Effector CD8-positive, alpha-beta T cell (primary cell): ENCODE measurements at places on chromosomes 4 and X.

DNA sequence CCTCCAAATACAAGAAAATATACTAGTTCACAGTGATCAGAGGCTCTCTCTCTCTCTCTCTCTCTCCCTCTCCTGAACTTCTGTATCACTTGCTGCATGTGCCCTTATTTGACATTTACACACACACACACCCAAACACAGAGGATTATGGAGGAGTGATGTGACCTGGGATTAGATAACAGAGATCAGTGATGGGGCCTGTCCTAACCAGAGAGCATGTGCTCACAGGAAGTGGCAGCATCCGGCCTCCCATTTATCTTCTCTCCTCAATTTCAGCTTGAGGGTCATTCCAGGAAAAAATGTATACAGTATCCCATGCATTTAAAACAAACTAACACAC, 143.0 kb downstream of the TSPAN5 start:
- no peak for DNase-seq

DNA sequence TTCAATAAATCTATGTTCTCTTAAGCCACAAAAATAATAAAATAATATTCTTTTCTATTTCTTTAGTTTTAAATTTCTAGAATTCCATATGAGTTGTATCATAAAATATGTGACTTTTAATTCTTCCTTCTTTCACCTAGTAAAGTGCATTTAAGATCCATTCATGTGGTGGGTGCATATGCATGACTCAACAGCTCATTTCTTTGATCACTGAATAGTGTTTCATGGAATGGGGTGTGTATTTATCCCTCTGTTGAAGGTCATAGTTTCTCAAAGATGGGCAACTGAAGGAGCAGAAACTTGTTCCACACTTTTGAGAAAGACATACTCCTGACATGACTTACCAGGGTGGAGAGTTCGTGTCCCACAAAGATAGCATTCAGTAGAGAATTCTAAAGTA, 1230.3 kb upstream of the AGA start:
- no peak for DNase-seq

GRCh38 chr4:152117933-152118507, 357.2 kb upstream of the GATB start:
- DNase-seq, result no peak

DNA sequence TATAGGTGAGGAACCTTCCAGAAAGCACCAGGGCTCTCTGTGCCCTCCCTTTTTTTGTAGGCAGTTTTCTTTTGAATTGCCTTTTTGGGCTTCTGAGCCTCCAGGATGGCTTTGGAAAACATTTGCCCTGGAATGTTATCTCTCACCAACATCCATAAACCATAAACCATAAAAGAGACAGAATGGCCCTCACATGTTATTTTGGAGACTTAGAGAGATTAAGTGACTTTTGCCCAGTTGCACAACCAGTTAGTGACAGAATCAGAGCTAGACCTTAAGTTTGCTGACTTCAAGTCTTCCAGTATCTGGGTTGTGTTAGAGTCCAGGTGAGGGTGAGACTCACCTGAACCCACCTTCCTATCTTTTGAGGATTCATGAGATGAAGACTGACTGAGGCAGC, 153.0 kb upstream of the STX18 start:
- DNase-seq, result no peak

DNA sequence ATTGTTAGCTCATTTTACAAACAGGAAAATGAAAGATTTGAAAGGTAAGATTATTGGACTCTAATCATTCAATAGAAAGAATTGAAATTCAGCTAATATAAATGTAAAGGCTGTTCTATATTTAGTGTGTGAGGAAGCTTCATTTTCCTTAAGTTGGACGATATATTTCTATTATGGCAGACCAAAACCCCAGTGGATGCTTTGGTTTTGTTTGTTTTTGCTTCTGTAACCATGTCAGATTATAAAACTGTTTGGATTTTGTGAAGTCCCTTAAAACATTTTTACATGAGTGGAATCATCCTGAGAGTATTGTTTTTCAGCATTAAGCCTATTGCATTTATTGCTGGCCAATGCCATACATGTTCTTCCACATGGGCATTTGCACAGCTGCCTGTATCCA, 110.2 kb upstream of the ENPEP start:
- no peak for DNase-seq

GRCh38 chr4:37644962-37645361, 41.2 kb downstream of the RELL1 start:
- no peak for DNase-seq

GRCh38 chr4:119526786-119527550, 101.6 kb downstream of the PDE5A start:
- DNase-seq, result no peak

GRCh38 chr4:159047478-159048165, 55.3 kb upstream of the RAPGEF2 start:
- DNase-seq, result no peak

GRCh38 chr4:80276931-80277330, 10.5 kb downstream of the FGF5 start:
- no peak for DNase-seq

DNA sequence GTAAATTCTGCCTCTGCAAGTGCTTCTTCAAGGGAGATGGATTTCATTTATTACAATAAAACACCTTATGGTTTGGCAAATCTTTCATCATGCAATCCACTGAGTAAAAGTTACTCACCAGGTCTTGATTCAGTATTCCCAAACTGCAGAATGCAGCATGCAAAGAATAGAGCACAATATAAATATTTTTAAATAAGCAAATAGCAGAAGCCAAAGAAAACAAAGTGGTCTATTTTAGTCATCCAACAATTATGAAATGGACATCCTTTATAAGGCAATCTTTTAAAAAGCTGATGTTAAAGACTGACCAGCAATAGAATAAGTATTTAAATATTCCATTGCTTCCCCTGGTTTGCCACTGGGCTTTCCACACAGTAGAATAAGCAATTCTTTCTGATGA, 59.5 kb downstream of the SLC39A8 start:
- no peak for DNase-seq

DNA sequence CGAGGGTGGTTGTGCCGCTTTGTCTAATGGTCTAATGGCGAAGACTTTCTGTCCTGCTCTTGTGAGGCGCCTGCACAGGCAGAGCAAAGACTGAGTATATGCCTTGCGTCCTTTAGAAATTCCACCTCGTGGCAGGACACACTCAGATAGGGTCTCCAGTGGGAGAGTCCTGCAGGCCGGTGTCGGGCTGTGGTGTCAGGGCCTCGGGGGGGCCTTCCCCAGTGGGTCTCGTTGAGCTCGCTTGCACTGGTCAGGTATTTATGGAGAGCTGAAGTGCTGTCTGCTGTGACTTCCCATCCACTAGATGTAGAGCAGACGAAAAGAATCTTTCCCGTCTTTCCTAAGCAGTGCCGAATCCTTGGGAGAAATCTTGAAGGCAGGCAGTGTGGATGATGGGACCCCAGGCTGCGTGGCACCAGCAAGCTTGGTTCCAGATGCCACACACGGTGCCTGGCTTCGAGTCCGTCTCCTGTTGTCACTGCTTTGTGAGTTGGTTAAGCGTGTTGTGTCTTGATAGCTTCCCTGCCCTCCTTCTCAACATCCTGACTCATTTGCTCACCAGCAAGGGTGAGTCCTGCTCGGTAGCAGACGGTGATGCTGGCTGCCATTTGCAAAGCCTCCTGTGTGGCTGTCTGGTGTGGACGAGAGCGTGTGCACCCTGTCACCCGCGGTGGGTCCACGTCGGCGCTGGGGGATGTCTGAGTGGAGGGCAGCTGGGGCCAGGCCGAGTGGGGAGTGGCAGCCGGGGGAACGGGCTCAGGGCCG, 20.5 kb downstream of the MAEA start:
- DNase-seq, result no peak

DNA sequence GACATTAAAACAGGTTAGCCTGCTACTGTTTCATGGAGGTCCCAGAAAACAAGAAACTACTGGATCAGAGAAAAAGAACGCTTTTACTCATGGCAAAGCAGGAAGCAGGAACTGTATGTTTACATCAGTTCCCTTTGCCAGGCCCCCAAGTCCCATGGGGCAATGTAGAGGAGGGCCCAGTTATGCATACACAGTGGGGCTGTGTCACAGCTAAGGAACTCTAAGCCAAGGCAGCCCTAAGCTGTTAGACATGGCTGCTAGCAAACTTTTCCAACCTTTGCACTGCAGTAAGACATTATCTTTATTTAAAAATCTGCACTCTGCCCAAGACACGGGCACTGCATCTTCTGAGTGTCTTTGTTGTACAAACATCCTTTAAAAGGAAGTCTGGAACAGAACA, 975.8 kb downstream of the C4orf33 start:
- no peak for DNase-seq

- no peak for DNase-seq
These were observed 2.5 kb downstream of the FGFR3 start for GRCh38 chr4:1795299-1796195.

- DNase-seq, result no peak
These were observed 24.8 kb downstream of the NHSL2 start for GRCh38 chrX:71935476-71935875.

DNA sequence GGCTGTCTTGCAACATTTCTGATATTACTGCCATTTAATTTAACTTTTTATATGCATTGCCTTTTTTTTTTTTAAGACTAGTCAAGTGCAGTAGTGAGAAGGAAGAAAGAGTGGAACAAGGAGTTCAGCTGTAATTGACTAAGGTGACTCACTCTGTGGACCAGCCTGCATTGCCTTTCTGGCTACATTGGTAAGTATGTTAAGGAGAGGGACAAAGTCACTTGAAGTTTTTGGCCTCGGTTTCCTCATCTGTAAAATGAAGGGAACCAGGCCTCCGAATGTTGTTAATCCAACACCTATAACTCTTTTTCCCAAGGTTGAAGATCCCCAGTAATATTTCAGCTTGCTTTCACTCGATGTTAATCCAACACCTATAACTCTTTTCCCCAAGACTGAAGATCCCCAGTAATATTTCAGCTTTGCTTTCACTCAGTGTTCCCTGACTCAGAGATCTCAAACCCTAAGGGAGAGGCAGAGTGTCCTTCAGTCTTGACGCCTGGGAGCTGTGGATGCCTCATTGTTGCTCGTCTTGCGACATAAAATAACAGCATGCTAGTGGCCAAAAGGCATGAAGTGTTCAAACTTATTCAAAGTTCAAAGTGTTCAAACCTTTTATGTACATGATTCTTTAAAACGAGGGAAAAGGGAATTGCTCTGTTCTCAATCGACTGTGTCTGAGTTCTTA, 102.0 kb downstream of the SORBS2 start:
- DNase-seq, result no peak

GRCh38 chr4:185868983-185869382, 57.0 kb upstream of the SORBS2 start:
- no peak for DNase-seq

DNA sequence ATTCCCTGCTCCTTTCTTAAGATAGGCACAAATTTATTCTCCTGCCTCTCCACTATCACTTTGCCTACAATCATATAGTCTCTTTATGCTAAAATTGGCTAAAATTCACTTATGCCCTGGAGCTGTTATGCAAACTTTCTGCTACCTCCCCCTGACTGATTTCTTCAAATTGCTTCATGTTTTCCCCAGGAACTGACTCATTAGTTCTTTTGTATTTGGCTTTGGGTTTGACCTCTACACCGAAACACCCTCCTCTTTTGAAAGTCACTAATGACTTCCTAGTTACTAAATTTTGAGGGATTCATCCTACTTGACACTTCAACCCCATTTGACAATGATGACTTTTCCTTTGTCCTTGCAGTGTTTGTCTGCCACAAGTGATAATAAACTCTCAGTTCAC, 222.6 kb downstream of the NDST4 start:
- DNase-seq, result no peak

DNA sequence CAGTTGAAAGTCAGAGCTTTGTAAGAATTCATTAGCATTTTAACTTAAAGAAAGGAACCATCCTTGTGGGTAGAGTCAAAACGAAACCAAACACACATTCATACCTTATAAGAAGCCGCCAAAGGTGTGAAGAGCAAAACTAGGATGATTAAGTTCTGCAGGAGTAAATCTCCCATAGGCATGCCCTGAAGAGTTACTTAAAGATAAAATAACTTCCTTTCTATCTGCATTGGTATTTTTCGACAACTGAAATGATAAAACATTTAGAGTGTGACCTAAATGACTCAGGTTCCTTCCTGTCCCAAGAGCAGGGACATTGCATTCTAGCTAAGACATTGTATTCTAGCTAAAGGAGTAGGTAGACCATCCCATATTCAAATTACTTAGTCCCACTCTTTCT, 75.3 kb downstream of the BCOR start:
- DNase-seq, result no peak

GRCh38 chr4:40337523-40337922, 2.4 kb downstream of the CHRNA9 start:
- DNase-seq, result no peak

- DNase-seq, result no peak
These were observed 32.2 kb upstream of the MAGEA10 start for GRCh38 chrX:152170621-152171020.

GRCh38 chr4:94757192-94758140, at the start of gene BMPR1B:
TSS of gene BMPR1B (plus strand) at chr4:94757955. CDS start at chr4:95104425, 346,470 bp downstream.
- DNase-seq, result no peak

GRCh38 chr4:4572821-4573220, 31.0 kb upstream of the STX18 start:
- no peak for DNase-seq

DNA sequence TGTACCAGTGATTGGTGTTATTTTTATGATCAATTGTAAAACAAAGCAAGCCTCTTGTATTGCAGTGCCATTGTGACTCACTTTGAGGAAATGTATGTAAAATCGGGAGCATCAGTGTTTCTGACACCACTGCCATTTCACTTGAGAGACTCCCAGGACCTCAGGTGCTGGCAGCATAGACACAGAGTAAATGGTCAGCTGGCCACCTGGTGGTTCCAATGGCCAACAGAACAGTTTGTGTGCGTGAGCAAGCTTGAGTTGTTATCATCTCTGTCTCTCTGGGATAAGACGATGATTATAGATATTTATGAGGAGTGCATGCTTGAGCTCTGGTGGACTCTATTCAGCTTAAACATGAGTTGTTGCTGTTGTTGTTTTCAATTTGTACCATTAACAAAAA, 356.6 kb downstream of the GUCY2F start:
- no peak for DNase-seq

DNA sequence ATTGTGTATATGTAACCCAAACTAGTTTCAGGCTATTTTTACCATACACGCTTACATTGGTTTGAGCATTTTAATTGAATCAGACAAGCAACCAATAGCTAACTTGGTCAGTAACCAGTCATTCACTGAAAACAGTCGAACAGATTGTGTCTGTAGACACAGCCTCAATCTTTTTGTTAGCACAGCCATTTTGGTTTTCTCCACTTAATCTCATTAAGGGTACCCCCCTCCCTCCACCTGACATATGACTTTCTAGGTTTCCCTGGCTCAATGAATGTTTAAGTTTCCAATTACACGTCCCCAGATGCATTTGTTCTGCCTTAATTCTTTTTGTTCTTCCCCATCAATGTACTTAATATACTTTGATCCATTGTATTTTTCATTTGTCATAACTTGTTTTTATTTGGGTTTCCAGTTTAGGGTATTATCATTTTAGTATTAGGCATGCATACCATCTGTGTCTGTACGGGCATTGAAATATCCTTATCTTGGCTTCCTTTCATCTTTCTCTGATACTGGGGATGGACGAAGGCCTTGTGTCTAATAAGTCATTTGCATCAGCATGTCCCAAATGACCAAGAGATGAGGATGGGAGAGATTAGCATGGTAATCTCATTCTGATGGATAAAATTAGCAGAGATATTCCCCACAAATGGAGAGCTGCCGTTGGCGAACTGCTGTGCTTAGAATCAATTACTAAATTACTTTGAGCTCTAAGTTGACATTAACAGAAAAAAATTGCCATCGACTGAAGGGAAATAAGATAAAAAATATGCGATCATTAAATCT, 35.9 kb upstream of the PHOX2B start:
- DNase-seq, result no peak
